BE2C (cell line): ENCODE measurements at places on chromosomes 5 and 9.

DNA sequence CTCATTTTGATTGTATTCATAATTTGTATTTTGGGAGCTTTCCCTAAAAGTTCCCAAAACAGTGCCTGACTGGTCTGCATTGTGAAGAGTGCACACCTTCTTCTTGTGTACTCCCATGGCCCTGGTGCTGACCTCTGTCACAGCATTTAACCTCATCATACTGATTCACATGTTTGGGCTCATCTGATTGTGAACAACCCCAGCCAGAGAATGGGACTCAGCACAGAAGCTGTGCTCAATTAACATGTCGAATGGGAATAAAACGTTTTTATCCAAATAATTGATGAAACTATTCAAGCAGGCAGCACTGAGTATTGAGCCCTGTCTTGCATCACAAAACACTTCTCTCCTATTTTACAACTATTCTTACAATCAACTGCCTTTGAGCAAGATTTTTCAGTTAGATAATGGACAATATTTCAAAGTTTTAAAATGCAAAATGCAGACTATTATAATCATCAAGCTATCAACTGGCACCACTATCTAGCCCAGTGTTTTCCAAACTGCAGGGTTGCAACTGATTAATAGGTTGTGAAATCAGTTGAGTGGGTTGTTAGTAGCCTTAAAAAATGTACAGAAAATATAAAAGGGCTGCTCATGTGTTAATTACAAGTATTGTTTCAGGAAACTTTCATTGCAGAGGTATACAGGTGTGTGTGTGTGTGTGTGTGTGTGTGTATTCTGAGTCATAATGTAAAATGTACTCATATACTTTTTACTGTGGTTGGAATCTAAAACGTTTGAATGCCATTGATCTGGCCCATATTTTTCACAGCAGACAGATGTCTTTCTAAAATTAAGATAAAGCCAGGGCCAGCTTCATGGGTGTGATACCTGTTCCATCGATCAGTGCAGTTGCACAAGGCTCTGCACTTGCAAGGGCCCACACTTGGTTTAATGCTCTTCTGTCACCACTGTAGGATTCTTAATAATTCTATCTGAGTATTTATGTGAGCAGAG lies 190.5 kb downstream of the PIK3R1 start:
- DNase-seq = no peak

- no peak for DNase-seq
Observed at GRCh38 chr9:130126721-130127433, 45.3 kb upstream of the NCS1 start.

DNA sequence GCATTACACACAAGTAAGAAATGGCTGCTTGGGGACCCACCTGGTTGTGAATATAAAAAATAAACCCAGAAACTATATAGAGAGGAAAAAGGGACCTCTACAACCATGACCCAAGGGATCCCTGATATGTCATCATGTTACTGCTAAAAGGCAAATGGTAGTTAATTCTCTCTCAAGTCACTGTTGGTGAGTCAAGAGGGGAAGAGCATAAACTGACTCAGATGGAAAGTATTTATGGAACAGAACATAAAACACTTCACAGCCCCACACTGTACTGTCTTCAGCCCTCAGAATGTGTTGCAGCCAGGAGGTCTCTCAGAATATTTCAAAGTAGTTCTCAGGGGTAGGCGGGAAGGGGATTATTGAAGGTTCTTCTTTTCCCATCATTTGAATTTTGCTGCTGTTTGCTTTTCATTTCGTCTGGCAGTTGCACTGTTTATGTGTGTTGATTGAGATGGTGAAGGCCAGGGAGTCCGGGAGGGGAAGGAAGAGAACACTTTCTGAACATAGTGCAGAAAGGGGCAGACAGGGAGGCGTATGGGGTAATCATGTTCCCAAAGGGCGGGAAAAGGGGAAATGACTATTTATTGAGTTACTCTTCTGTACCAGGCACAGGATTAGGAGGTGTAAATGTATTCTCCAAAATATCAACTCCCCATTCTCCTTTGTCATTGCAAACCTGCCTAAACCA lies 85.5 kb downstream of the TEK start:
- no peak for DNase-seq

DNA sequence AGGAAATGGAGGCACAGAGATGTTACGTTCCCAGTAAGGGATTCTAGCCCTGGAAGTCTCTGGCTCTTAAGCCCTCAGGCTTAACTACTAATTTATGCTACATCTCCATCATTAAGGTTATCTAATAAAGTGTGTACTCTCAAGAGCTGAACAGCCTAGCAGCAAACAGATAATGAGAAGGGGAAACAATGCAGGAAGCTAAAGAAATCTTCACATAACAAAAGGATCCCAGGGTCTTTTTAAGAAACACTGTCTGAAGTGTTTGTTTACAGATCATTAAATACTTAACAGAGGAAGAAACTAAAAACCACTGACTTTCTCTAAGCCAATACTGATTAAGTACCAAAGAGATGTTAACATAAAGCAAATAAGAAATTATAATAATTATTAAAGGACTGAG lies 129.0 kb downstream of the PAPPA start:
- no peak for DNase-seq

DNA sequence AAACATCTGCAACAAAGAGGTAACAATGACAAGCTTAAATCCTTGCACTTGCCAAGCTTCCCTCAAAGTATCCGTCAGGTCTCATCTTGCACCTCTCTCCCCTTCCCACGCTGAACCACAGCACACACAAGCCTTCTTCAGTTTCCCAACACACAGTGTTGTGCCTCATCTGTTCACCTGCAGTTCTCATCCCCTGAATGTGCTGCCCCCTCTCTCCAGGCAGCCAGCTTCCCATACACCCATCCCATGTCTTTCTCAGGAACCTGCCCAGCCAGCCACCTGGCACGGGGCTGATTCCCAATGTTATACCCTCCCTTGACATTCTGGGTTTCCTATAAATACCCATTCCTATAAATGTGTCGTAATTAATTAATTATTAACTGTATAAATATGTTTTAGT lies 314.8 kb downstream of the PRELID2 start:
- no peak for DNase-seq

DNA sequence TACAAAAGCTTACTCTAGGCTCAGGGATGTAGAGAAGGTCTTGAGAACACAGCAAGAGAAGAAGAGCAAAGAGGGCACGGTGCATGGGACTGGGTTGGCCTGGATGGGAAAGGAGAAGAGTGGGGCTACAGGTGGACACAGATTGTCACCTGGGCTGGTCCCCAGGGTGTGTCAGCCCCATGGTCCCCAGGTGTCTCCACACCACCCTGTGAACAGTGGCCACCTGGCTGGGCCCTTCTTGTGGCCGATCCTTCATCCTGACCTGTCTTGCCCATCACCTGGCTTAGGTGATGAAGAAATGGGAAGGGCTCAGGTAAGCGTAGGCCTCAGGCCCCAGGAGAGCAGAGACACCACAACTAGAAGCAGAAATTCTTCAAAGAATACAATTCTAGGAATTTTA lies 188.9 kb downstream of the TENT4A start:
- DNase-seq = no peak

DNA sequence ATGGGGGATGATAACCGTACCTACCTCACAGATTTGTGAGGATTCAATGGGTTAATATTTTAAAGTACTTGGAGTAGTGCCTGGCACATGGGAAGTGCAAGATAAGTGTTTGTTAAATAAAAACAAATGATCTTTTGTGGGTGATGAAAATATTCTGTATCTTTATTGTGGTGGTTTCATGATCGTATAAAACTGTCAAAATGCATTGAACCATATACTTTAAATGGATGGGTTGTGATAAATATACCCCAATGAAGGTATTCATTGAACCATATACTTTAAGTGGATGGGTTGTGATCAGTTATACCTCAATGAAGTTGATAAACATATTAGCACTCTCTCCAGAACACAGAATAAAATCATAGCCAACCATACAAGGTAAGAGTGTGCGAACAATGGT lies 234.5 kb downstream of the CRB2 start:
- DNase-seq = no peak

- DNase-seq = no peak
Observed at GRCh38 chr5:31355337-31355736, 161.9 kb downstream of the CDH6 start.

GRCh38 chr5:88836195-88836838 lies 46.7 kb downstream of the MEF2C start:
- no peak for DNase-seq

DNA sequence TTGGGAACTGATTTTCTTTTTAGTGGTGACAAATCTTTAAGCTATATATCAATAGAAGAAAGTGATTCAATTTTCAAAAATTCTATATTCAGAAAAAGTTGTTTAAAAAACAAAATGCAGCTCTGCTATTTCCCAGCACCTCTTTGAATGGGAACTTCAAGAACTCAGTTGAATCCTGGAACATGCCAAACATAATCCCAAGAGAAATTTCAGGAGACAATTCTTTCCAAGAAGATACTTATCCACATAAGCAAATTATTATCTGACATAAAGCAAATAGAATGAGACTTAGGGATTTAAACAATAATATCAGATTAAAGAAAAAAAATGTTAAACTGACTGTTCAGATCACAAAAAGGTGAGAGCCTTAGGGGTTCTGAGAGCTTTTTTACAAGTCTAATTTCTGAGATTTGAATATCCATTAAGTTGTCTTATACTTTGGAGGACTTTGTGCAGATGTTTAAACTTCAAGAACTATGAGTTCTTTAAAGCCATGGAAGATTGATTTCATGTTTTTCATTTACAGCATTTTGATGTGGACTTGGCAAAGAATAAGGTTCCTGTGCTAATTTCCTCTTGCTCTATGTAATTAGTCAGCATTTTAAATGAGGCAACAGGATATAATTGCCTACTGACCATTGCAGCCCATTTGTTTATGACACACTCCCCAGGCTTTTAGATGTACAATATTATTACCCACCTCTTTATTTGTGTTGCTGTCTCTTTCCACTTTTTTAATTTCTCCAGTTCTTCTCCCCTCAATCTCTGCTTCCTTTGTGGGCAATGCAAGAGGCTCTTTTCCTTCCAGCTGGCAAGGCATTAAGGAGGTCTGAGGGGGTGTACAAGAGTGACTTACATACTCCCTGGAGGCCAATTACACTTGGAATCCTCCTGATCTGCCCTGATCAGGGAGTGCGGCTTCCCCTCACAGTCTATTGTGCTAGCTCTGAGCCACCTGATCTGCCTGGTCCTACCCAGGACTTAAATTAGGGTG lies 419.1 kb downstream of the NR2F1-AS1 start:
- DNase-seq = no peak

- DNase-seq = no peak
Observed at GRCh38 chr9:134296301-134297082, 29.8 kb upstream of the RXRA start.

DNA sequence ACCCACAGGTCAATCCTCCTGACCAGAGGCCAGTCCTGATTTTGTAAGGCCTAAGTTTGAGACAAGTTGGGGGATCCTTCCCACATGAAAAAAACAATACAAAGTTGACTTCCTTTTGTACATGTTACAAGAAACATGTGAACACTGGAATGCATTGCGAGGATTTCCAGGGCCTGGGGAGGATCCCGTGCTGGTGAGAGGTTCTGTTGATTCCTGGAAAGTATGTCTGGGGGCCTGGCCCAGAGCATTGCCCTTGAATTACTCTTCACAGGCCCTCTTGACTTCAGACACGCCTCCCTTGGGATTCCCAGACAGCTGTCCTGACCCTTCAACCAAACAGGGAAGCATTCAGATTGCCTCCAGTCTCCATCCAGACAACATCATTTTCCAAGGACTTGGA lies 234.2 kb upstream of the IRX2 start:
- no peak for DNase-seq

DNA sequence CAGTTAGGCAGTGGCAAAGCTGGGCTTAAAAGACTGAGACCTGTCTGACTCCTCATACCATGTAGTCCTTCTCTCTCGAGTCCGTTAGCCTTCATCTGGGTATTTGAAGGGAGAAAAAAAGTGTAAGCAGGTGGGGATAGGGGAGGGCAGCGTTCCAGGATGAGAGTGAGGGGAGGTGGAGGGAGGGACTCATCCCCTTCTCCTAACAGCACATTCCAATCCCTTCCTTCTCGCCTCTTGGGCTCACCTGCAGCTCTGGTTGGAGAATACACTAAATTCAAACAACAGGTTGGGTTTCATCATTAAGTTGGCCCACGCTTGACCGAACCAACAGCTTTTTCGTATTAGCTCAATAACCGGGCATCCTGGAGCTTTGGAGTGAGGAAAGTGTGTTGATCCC lies 3.6 kb downstream of the NEURL1B start:
- DNase-seq = no peak

DNA sequence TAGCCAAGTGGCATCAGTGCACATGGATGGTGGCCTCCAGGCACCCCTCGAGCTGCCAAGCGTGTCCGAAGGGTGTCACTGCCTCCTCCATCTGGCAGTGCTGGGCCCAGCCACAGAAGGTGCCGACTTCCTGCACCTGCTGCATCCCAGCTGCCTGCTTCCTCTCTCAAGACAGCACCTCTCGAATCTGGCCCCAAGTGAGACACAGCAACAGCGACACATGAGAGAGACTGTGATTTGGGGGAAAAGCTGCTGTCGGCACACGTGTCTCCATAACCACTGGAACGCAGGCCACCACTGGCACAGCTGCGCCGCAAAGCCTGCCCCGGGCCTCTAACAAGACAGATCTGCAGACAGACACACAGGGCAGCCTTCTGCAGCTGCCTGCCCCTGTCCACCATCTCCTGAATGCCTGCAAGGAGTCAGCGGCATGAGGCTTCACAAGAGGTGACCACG lies 8.8 kb downstream of the CLPTM1L start:
- no peak for DNase-seq

DNA sequence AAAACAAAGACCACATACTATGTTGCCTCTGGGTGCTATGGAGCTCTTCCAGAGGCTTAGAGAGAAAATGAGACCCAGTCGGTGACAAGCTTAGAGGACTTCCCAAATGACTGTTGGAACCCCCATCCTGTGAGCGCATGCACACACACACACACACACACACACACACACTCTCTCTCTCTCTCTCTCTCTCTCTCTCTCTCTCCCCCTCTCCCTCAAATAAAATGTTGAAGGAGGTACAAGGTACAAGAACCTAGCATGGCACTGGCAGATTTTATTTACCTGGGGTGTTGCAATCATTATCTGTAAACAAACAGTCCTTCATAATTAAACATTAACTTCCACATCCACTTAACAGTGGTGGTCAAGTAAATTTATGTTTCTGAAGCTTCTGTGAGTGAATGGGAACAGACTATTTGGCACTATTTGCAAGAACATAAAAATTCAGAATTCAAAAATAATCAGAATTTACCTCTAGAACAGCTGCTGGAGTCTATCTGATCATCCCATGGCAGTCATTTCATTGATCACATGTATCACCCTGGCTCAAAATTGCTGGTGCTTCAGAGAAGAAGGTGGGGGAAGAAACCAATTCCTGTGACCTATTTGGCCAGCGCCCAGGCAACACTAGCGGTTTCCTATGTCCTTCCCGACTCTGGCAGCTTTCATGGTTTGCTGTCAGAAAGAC lies 24.9 kb downstream of the TRPM3 start:
- DNase-seq = no peak

- peak; percentile 54 for DNase-seq
Observed at GRCh38 chr9:95506678-95507463, 9.9 kb downstream of the PTCH1 start.

GRCh38 chr9:114131808-114132549 lies 23.4 kb upstream of the COL27A1 start:
- no peak for DNase-seq
